ENCODE measurements at places on chromosomes 6 and 20.

DNA sequence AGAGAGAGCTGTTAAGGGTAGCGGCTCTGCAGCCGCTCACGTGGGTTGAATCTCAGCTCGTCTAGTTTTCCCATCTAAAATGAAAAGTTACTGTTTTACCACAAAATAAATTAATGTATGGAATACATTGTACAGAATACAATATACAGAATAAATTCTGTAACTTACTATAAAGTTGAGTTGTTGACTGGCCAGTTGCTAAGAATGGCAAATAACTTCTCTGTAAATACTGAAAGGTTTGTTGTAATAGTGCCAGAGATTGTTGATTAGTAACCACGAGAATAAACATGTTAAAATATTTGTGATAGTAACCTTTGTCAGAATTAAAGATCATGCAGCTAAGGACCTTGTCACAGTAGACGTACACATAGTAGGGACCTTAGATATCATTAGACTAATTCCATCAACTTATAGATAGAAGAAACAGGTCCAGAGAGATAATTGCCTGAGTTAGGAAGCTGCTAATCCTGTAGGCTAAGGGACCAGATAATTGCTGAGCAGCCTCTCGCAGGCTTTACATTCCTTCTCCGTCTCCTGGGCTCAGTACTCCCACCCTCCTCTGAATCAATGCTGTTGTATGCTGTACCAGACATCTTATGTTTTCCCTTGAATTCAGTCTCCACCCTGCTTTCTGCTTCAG, 544 bp upstream of the NRM start:
- no peak for DNase-seq

GRCh38 chr20:49982072-49982345, 771 bp upstream of the SNAI1 start:
- DNase-seq, result no peak

- no peak for DNase-seq
Measured at GRCh38 chr6:5271926-5272325, 10.6 kb downstream of the FARS2 start.

DNA sequence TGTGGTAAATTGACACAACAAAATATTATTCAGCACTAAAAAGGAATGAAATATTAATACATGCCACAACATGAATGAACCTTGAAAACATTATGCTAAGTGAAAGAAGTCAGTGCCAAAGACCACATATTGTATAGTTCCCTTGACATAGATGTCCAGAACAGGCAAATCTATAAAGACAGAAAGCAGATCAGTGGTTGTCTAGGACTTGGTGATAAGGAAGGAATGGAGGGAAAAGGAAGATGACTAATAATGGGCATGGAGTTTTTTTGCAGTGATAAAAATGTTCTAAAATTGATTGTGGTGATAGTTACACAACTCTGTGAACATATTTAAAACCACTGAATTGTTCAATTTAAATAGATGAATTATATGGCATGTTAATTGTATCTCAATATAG, 32.5 kb downstream of the TBX18 start:
- no peak for DNase-seq

GRCh38 chr6:55836945-55837344, 38.4 kb downstream of the BMP5 start:
- no peak for DNase-seq

- no peak for DNase-seq
Measured at GRCh38 chr6:118309337-118310093, 238.6 kb upstream of the PLN start.
